ENCODE measurements at places on chromosomes 5 and 9. TPM values are rescaled to one million over a fixed set of nuclear protein-coding genes. Genes with fewer than 3 reads are reported as not detected.

Gene TRIM36
- 45.7 TPM for total RNA-seq

DNA sequence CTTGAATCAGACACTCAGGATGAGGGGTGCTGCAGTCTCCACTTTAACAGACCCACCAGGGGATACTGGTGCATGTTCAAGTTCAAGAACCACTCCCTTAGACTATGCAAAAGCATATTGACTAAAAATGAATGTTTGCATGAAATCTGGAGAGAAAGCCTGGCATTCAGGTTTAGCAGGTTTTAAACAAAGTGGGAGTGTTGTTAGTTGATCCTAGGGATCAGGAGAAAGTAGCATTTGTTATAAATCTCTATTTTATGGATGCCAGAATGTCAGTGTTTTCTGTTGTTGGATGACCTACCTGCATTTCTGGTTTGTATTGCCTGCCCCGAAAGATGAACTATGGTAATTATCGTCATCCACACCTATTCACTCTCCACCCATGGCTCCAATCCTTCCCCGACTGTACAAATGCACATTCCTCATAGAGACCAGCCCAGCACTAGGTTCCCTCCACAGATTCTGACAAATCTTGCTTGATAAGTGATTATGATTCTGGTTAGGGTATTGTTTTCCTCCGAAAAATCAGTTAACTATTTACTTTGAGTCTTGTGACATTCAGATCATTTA is 17.2 kb downstream of the TMEM252 start:
- no peak for DNase-seq

Gene SHISAL2B
- total RNA-seq, result not detected

Gene IFNA2
- total RNA-seq, result not detected

Gene SLCO6A1
- total RNA-seq, result not detected

All from mucosa of descending colon (tissue), 3 donors.